Putamen (tissue), 1 donor: ENCODE measurements at places on chromosomes 16 and 17.

- no peak for DNase-seq
These were observed 37.1 kb downstream of the PRKCA start for GRCh38 chr17:66339561-66339960.

- DNase-seq, result no peak
These were observed 172.7 kb upstream of the CDH8 start for GRCh38 chr16:62208934-62209333.

- no peak for DNase-seq
These were observed 37.2 kb downstream of the IRF8 start for GRCh38 chr16:85935974-85936760.

- peak; percentile 100 for DNase-seq
These were observed 15.8 kb upstream of the EEF2K start for GRCh38 chr16:22190081-22190775.

DNA sequence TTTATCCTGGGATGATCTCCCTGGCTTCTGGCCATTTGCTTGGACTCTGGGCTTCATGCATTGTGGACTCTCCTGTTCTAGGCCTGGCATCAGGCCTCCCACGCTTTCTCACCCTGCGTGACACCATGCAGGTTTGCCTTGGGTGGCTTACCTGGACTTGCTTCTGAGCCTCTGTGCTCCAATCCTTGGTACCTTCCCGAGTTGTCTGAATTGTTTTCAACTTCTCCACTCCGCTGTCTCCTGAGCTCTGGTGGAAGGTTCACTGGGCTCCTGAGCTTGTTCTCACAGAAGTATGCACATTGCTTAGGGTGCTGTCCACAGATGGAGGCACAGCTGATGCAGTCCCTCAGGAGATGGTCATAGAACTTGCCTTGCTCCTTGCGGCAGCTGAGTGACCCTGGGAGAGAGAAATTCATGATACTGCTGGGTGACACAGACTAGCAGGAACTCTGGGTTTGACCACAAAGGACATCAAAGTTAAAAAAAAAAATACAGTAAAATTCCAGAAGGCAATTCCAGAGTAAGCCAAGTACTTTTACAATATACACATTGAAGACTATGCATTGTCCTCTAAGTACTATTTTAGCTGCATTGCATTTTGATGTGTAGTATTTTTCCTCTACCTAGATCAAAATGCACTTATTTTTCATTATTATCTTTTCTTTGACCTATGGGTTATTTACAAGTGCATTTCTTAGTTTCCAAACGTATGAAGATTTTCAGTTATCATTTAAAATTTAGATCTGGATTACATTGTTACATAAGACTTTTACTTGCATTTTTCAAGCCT lies 23.1 kb downstream of the TNFRSF13B start:
- no peak for DNase-seq

GRCh38 chr17:6914711-6915110 lies 81.1 kb upstream of the ALOX12 start:
- DNase-seq, result no peak

DNA sequence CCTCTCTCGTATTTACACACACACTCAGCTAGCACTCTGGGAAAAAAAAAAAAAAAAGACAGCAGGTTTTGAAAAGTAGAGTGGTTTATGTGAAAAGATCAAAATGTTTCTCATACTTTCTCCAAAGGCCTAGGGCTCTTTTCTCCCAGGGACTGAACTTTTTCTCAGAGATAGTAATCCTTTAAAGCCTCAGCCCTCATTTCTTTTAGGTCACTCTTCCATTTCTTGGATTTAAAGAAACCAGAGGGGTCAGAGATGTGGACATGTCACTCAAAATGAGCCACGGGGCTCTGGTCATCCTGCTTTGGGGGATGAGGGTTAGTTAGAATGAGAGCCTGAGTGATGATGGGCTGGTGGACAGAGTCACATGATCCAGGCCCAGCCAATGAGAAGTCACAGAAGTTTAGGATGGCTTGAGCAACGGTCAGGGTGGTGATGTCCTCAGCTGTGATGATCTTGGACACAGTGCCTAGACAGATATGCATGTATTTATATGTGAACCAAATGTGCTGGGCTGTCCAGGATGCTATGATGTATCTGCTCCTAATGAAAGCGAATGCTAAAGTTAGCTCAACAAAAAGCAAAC lies 33.7 kb upstream of the AXIN2 start:
- DNase-seq, result no peak

DNA sequence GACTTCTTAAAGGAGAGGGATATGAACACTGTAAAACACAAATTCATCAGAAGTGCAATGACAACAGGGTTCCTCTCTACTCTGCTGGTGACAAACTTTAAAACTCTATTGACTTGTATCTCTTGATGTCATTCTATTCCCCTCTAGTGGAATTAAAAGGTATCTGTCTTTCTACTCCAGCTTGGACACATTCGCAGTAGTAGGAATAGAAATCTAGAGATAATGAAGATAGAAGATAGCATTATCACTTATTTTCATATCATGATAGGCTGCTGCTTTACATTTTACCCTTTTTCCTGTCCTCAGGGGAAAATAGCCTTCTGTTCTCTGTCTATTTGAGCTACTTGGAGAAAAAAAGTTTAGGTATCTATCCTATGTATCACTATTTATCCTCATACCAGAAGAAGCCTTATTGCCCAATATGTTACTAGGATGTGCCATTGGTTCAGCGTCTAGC lies 209.6 kb upstream of the CACNG5 start:
- no peak for DNase-seq

- DNase-seq, result no peak
These were observed 68.1 kb downstream of the RTN4RL1 start for GRCh38 chr17:1957037-1957436.

GRCh38 chr16:27224741-27225300 lies 21.5 kb downstream of the KDM8 start:
- no peak for DNase-seq

GRCh38 chr16:84930298-84931106 lies 80.8 kb downstream of the ZDHHC7 start:
- DNase-seq, result no peak

DNA sequence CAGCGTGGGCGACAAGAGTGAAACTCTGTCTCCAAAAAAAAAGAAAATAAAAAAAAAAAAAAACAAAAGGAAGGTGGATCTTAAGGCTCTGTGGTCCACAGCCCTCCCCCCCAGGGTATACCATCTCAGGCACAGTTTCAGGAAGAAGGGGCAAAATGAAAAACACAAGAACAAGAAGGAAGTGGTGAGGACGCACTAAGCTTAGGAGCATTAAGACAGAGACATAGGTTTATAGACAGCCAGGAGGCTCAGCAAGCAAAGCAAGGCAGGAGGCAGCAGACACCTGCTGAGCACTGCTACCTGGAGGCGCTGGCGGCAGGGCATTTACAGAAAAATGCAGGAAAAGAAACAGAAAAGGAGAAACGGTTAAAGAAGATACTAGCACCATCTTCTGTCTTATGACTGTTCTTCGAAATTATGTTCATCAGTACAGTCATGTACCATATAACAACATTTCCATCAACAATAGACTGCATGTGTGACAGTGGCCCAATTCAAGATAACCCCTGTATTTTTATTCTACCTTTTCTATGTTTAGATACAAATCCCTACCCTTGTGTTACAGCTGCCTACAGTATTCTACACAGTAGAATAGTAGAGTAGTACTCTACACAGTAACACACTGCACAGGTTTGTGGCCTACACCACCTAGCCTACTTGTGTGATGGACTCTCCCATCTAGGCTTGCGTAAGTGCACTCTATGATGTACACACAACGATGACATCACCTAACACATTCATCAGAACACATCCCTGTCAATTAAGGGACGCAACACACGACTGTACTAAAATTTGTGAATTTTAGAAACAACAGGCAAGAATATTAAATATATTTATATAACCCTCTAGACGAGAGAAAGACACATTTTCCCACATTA lies 62.5 kb downstream of the XPO6 start:
- DNase-seq, result no peak

- DNase-seq, result no peak
These were observed 7.5 kb upstream of the CEP131 start for GRCh38 chr17:81230043-81230820.

DNA sequence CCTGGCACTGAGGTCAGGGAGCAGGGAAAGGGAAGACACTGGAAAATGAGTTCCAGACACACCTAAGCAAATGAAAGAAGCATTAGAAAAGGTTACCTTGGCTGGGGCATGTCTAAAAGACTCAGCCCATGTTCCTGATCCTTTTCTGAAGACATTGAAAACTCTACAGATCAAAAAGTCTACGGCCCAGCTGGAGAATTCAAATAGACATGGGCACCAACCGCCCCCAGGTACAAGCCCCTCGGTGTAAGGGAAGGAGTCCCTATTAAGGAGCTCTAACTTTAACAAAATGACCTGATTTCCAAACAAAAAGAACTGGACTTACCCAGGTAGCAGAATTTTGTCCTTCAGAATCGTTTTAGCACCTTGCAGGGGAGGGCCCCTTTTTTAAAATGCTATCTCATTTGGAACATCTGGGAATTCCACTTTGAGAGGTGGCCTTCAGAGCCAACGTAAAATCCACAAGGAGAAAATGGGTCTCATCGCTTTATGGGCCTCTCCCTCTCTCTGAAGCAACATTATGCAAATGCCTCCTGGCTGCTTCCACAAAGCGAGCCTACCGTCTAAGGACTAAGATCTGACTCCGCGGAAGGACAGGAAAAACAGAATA lies 43.6 kb upstream of the RBFOX3 start:
- no peak for DNase-seq
